ENCODE measurements at places on chromosomes 4 and X.

DNA sequence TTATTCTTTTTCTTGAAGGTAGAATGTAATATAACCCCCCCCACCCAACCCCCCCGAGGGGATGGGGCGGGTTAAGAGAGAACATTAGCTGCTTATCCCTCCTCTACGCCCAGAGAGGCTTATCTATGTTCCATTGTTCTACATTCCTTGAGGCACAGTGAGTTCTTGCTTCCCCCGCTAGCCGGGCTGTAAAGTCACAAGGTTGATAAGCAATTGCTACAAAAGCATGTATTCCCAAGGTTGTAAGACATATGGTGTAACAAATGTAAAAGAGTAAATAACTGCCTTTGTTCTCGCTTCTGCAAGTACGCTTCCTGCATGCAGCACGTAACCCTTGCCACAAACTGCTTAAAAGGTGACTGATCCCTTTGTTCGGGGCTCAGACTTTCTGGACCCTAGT lies 8.2 kb downstream of the DCAF8L2 start:
- no peak for DNase-seq
- H3K4me3 ChIP-seq, result no peak overlapping the region
- no peaks in the 10 kb centered on the region for H3K27me3 ChIP-seq
- H3K4me1 ChIP-seq, result no peaks in the 10 kb centered on the region

- H3K4me1 ChIP-seq, result no peaks in the 10 kb centered on the region
- no peak overlapping the region for H3K4me3 ChIP-seq
- no peak overlapping the region for H3K27ac ChIP-seq
- H3K27me3 ChIP-seq, result no peaks in the 10 kb centered on the region
These were observed 53.9 kb upstream of the SORBS2 start for GRCh38 chr4:185865901-185866328.

GRCh38 chr4:130393642-130394041 lies 1297.7 kb downstream of the C4orf33 start:
- no peaks in the 10 kb centered on the region for H3K27me3 ChIP-seq
- H3K4me3 ChIP-seq, result no peak overlapping the region
- no peak for DNase-seq
- H3K36me3 ChIP-seq, result no peaks in the 10 kb centered on the region

DNA sequence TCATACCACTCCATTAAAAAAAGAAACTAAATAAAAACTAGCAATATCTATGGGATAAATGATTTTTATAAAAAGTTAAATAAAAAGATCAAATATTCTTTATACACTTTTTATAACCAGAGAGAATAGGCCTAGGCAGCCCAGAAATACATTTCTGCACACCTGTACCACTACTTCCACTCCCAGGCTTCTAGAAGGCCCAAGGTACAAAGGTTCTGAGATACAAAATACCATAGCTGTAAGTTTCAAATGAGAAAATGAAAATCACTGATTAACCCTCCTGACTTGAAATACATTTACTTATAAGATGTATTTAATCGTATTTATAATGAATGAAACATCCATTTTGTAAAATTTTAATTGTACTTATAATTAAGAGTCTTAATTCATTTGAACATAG lies 226.5 kb upstream of the MAB21L2 start:
- no peaks in the 10 kb centered on the region for H3K4me1 ChIP-seq
- DNase-seq, result no peak
- no peaks in the 10 kb centered on the region for H3K36me3 ChIP-seq
- H3K4me3 ChIP-seq, result no peak overlapping the region

GRCh38 chr4:88843067-88843685 lies 145.5 kb upstream of the NAP1L5 start:
- H3K27ac ChIP-seq, result no peak overlapping the region
- no peak overlapping the region for H3K4me3 ChIP-seq
- H3K27me3 ChIP-seq, result no peaks in the 10 kb centered on the region
- no peak for DNase-seq

GRCh38 chr4:142202404-142203332 lies 566.3 kb downstream of the IL15 start:
- H3K4me3 ChIP-seq, result no peak overlapping the region
- H3K4me1 ChIP-seq, result no peaks in the 10 kb centered on the region
- H3K27me3 ChIP-seq, result no peaks in the 10 kb centered on the region
- H3K27ac ChIP-seq, result no peak overlapping the region
- peaks cover 28% of the 10 kb centered on the region for H3K36me3 ChIP-seq
